ENCODE measurements at places on chromosomes 11 and 22. TPM values are rescaled to one million over a fixed set of nuclear protein-coding genes. Genes with fewer than 3 reads are reported as not detected.

UNC93B1 gene
- 23.6 TPM for polyA plus RNA-seq

BIK gene
- polyA plus RNA-seq: 0.09 TPM

PSMA1 gene
- 169 TPM for polyA plus RNA-seq

INPPL1 gene
- polyA plus RNA-seq: 164 TPM

CHRM1 gene
- not detected for polyA plus RNA-seq
